ENCODE measurements at places on chromosomes 4 and X.

DNA sequence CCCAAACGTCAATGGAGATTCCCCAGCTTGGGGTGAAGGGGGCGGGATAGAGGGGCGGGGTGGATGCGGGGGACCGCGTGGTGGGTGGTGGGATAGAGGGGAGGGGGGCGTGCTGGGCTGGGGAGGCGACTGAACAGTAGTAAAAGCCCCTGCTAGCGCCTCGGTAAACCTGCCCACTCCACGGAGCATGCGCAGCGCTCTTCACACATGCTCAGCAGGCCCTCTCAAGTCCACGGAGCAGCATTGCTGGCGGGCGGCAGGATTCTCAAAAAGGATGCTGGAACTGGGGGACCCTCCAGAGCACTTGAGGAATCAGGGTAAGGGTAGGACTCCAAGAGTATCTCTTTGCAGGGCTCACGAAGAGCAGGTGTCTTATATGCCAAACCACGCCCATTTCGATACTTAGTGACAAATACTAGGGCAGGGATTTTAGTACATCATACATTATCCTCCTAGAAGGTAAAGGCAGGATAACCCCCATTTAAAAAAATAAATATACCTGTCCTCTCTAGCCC, 378 bp upstream of the RPS6KA6 start:
- no peak for DNase-seq

GRCh38 chr4:1177274-1178141, 5.1 kb upstream of the SPON2 start:
- no peak for DNase-seq

GRCh38 chr4:103032574-103032973, 13.1 kb upstream of the SLC9B1 start:
- DNase-seq = no peak

DNA sequence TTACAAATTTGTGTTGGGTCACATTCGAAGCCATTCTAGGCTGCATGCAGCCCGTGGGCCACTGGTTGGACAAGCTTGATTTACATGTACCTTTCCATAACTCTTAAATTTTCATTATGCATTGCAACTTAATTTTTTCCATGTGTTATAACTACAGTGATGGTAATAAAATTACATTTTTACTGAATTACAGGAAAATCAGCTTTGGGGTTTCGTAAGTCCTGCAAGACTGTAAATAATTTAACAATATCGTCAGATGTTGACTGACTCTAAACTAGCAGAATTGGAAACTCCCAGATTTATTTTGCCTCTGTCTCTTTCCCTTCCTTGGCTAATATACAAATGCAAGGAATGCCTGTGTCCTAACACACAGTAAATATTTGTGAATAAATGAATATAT, 88.0 kb upstream of the RAPGEF2 start:
- DNase-seq = no peak

GRCh38 chr4:25903900-25904747, 9.9 kb upstream of the SMIM20 start:
- no peak for DNase-seq

DNA sequence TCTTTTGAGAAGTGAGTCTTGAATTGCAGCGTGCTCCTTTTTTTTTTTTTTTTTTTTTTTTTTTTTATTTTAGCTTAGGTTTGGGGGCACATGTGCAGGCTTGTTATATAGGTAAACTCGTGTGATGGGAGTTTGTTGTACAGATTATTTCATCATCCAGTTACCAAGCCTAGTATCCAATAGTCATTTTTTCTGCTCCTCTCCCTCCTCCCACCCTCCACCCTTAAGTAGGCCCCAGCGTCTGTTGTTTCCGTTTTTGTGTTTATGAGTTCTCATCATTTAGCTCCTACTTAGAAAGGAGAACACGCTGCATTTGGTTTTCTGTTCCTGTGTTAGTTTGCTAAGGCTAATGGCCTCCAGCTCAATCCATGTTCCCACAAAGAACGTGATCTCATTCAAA, 81.3 kb upstream of the TSPAN5 start:
- DNase-seq = no peak

DNA sequence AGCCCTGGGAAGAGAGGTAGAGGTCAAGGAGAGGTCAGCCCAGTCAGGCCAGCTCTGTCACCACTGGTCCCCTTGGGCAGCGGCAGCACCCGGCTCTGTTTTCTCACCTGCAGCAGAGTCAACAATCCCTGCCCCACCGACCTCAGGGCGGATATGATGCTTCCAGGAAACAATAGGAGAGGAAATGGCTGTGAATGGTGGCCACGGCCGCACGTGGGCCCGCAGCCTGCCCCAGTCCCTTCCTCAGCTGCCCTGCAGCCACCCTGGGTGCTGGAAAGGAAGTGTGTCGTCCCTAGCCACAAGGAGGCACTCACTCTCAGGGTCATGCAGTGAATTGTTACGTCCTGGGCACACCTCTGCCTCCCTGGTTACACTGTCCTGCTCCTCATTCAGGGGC, 92.5 kb upstream of the ENPP6 start:
- no peak for DNase-seq

DNA sequence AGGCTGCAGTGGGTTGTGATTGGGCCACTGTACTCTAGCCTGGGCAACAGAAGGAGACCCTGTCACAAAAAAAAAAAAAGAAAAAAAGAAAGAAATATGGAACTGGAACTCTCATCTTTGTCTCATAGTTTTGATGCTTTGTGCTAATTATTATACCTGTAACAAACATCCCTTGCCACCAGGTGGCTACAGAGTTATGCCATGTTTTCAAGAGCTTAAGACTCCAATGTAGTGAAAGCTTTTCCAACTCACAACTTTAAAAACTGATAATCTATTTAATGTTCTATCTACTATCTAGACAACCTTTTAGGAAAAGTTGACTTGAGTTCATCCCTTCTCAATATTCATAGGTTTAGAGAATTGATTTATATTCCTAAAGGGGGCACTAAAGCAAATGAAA, 42.4 kb downstream of the HTR2C start:
- DNase-seq = no peak

DNA sequence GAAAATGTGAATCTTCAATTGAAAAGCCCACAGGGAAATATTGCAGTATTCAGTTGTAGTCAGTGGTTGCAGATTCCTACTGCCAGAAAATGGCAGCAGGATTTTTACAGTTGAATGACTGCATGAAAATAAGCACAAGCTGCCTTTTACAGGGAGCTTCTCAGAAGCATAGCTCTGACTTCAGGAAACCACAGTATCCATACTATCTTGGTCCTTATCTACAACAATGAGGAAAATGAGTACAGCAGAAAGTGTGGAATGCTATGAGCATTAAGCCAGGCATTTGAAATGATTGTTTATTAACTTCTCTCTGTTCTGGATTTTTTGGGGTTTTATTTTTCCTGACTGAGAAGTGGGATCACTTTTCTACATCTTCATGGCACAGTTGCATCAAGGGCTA, 34.6 kb upstream of the PRRG1 start:
- DNase-seq = no peak

- no peak for DNase-seq
Observed at GRCh38 chrX:134749706-134750445, 91.6 kb upstream of the PLAC1 start.
